ENCODE measurements at places on chromosomes 5 and 9.

GRCh38 chr5:104084896-104085295 lies 522.3 kb upstream of the NUDT12 start:
- DNase-seq, result no peak

DNA sequence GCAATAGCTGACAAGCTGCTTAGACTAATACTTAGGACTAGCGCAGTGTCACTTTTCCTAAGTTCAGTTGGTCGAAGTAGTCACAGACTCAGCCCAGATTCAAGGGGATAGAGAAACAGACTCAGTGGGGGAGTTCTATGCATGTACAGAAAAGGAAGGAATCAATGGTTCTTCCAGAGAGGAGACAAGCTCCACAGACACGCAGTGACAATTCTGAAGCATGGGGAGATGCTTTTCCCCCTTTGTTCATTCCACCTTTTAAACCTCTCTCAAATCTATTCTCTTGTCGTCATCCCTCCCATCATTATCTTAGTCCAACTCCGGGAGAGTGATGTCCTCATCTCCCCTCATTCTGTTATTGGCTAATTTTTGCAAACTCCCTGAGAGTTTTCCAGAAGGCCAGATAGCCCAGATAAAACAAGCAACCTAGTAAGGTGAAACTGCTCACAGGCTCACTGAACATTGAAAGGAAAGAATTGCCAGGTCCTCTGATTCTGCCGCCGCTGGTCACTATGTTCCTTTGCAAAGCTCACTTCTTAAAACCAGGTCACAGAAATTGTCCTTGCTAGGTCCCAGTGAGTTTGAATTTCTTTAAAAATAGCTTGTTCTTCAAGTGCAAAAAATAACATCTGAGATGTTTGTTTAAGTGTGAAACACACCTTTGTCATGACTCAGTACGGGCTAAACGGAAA lies 13.4 kb upstream of the STRBP start:
- no peak for DNase-seq

DNA sequence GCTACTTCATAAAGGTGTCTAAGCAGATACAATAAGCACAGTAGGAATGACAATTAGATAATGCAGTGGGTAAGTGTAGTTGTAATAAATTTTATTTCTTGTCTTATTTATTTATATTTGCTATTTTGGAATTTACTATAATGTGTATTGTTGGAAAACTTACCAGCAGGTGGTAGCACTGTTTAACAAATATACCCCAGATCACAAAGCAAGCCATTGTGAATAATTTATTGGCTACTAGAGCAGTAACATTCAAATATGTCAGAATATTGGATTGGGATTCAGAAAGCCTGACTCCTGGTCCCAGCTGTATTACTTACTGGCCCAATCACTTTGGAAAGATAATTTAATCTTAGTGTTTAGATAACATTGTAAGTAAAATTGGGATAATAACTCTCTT lies 78.0 kb downstream of the ISOC1 start:
- DNase-seq, result no peak

- DNase-seq, result no peak
Measured at GRCh38 chr9:92717201-92718085, 47.2 kb downstream of the BICD2 start.

DNA sequence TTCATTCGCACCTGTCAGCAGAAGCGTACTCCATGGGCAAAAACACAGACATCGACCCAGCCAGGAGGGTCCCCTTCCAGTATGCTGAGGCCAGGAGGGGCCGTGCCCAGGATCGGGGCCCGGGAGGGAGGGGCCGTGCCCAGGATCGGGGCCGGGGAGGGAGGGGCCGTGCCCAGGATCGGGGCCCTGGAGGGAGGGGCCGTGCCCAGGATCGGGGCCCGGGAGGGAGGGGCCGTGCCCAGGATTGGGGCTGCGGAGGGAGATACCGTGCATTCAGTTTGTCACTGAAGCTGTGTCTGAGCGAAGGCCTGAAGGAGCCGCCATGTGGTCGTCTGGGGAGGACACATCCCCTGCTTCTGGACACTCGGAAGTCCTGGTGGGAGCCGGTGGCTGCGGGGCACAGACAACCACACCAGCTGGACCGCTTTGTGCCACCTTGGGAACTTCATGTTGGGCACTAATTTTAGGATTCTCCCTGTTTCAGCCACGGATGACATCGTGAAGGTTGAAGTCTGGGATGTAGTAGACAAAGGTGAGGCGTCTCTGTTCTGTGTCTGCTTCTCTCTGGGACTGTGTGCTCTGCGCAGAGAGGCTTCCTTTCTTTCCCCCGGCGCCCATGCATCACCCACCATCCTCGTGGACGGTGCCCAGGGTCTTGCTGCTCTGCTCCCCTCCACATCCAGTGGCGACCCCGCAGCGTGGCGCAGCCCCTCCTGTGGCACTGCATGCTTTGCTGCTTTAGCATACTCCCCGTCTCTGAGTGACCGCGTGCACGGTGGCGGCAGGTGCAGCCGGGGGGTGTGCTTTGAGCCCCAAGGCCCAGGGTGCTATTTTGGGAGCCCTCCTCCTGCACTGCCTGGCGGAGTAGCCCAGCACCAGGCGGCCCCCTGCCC lies 16.7 kb upstream of the AJM1 start:
- DNase-seq, result no peak
